ENCODE measurements at places on chromosomes 3 and 15.

GRCh38 chr3:156997351-156997750 lies 162.6 kb downstream of the CCNL1 start:
- no peak for DNase-seq

- no peak for DNase-seq
Measured at GRCh38 chr3:100697172-100697571, 12.1 kb upstream of the TFG start.

GRCh38 chr3:150278843-150279381 lies 129.2 kb upstream of the TSC22D2 start:
- no peak for DNase-seq

GRCh38 chr3:188531210-188531609 lies 377.3 kb downstream of the LPP start:
- no peak for DNase-seq

DNA sequence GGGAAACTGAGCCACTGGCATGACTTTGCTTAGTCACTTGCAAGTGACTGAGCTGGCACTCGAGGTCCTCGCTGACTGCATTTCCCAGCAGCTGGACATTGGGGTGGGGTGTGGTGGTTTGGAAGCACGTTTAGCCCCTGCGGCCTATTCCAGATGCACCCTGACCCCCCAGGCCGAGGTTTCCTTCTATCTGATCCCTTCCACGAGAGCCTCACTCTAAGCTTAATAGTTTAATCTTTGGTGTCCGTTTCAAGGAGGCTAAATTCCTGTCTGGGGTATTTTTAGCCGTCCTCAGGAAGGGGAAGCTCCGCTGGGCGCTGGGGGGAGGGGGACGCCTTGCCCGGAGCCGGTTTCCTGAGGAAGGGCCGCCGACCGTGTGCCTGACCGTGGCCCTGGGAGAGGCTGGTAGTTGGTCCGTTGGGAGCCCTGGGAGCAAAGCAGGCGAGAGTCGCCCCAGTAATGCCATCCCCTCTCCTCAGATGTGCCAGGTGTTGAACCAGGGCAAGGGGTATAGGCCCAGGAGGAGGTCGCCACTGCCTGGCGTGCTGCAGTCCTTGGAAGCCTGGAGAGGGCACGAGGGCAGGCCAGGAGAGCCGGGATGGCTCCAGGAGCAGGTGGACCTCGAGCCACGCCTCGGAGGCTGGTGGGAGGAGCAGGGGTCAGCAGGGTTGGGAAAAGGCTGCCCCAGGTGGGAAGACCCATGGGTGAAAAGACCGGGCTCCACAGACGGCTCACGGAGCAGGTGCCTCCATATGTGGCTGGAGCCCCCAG lies 37.2 kb downstream of the IDH2 start:
- no peak for DNase-seq

DNA sequence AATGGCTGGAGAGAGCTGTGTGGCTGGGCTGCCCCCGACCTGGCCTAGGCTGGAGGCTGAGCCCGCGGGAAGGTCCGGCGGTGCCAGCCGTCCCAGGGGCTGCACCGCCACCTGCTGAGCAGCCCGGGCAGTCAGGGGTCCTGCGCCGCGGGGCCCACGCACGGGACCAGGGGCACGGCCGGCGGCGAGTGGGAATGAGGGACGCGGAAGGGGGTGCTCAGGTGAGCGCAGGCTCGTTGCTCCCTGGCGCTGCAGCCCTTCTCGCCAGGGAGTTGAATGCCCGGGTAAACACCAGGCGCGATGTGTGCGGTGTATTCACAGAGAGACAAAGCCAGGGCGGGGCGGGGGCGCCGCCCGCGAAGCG lies 666 bp upstream of the SEMA3F start:
- no peak for DNase-seq

DNA sequence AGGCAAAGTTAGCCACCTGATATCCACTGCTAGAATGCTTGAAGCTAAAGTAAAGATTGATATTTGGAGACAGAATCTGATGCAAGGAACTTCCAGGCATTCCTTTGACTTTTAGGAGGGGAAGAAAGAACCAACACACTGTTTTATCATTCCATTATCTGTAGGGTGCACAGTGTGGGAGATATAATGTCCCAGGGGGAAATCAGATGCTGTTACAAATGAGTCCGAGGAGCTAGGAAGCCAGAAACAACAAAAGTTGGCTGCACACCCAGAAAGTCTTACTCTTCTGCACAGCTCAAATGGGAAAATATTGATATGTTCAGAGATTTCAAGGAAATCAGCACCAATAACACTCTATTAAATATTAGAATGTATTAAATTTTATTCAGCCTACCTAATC lies 113.6 kb upstream of the ROBO1 start:
- no peak for DNase-seq

DNA sequence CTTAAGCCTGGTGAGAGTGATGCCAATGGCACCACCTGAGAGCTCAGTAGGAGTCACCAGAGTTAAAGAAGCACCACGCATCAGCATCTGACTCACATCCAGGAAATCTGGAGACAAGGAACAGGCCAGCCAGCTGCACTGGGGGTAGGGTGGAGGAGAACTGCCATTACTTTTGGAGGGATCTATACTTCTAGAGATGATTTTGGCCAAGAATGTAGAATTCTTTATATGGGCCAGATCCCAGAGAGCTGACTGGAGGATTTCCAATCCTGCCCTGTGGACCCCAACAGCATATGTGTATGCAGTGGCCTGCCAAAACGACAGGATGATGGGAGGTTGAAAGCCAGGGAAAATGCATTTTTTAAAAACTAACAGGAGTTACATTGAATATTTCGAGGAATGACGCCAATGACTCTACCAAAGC lies 29.8 kb downstream of the CCR3 start:
- no peak for DNase-seq

DNA sequence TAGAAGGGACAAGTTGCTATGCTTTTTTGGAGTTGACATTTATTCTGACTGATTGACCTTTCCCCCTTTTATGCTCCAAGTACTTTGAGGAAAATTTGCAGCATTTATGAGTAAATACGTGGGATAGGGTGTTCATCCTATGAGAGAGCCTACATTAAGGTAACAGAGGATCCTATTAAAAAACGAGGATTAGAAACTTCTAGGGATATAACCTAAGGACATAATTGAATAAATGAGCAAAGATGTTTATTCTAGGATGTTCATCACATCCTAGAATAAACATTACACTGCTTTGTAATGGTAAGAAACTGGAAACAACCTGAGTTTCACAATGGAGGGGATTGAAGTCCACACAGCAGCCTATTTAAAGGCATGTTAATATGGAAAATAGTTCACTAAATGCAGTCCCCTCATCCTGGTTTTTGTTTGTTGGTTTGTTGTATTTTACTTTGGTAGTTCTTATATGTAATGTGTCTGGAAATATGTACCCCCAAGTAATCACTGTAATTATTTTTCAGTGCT lies 23.9 kb upstream of the CLEC3B start:
- no peak for DNase-seq

DNA sequence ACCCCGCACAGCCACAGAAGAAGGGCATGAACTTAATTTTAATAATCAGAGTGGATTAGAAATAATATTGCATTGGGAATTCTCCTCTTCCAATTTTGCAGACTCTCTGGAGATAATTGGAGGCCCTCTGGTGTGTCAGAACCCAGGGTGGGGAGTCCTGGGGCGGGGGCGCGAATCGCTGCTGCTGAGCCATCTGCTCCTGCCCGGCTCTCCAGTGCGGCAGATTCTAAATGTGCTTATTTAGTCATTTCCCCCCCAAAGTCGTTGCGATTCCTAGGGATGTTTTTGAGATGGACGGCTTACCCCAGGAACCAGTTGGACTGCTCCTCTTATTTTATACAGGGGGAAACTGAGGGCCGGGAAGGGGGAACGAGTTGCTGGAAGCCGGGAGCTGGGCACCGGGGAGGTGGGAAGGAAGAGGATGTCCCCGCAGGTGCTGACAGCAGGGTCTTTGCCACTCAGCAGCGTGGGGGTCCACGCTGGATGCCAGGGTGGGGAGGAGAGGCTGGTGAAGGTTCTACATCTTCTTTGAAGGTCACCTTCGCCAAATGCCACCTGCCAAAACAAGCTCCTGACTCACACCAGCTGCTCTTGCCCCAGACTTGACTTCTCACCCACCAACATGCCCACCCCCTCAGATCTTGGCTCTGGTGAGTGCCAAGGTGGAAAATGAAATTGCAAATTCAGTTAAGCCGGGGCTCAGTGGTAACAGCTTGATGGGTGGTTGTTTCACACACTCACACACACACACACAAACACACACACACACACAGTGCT lies 91.3 kb upstream of the PRR23E start:
- no peak for DNase-seq

DNA sequence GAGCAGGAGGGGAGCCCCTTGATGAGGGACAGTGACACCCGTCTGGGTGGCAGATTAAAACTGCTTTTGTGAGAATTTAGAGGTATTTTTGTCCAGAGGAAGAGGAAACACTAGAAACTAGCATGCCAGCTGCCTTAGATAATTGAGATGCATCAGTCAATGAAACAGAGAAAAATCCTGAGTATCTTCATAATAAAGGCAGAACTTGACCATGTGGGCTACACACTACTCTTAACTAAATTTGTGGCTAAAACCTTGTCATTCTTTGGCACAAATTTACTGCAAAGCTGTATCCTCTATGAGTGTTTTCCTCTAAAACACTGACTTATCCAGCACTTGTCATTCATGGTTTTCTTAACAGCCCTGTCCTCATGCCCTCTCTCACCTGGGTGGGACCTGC lies 259.7 kb upstream of the TPM1 start:
- DNase-seq = no peak

DNA sequence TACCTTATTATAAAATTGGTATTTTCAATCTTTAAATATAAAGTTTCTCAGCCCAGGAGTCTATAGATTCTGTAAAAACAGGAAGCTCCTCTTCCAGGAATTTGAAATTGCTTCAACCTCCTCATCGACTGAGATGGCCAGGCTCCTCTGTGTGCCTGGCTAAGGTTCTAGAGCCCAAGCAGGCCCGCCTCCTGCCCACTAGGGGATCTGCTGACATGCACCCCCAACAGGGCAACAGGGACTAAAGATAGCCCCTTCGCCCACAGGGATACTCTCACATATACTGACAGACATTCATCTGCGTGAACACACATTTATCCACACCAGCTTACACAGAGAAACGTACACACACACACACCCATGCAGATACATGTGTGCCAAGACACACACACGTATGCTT lies 183.1 kb upstream of the TLE3 start:
- no peak for DNase-seq

- no peak for DNase-seq
Measured at GRCh38 chr15:56082263-56082761, 88.9 kb upstream of the NEDD4 start.

DNA sequence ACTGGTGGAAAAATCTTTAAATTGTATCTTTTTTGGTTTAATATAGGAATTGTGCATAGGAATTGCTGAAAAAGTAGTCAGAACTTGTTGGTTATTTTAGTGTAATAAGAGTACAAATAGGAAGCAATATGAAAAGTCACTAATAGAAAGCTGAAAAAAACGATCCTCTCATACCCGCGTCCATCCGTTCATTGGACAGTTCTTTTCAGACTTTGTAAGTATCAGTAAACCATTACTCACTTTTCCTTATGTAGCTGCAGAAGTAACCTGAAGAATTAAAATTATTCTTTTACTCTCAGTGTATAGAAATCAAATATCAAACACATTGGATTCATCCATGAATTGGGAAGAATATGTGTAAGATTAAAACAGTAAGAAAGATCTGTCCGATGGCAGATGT lies 4.4 kb downstream of the FNDC3B start:
- DNase-seq = no peak

DNA sequence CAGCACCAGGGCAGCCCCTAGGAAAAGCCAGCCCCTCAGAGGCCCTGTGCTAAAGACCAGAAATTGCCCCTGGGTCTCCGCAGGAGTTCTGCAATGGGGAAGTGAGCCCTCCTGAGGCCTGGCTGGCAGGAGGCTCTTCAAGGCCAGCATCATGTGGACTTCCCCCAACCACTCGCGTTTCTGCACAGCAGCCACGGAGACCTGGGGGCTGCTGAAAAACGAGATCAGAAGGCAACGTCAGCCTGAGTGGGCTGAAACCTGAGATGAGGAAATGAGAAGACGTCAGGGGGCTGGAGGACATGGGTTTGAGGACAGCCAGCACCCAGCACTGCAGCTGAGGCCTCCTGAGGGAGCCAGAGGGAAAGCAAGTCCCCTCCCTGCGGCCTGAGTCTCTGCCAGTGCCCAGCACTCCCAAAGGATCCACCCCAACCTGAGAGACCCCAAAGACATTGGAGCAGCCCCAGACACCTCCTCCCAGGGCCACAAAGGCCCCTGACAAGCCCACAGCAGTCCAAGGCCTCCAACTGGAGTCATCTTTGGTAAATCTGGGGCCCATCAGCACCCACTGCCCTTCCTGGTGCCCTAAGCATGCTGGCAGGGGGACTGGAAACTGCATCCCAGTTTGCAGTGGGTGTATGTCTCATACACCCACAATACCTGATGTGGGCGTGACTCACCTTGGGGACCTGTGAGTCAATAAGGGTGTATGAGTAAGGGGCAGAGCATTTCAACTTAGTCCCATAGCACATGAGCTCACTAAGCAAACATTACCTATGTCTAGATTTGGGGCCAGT lies 29.2 kb upstream of the CYP11A1 start:
- peak; percentile 64 for DNase-seq

GRCh38 chr15:74464897-74465296 lies 3.9 kb upstream of the UBL7 start:
- no peak for DNase-seq

GRCh38 chr3:174423936-174424335 lies 435.2 kb upstream of the NAALADL2 start:
- no peak for DNase-seq

DNA sequence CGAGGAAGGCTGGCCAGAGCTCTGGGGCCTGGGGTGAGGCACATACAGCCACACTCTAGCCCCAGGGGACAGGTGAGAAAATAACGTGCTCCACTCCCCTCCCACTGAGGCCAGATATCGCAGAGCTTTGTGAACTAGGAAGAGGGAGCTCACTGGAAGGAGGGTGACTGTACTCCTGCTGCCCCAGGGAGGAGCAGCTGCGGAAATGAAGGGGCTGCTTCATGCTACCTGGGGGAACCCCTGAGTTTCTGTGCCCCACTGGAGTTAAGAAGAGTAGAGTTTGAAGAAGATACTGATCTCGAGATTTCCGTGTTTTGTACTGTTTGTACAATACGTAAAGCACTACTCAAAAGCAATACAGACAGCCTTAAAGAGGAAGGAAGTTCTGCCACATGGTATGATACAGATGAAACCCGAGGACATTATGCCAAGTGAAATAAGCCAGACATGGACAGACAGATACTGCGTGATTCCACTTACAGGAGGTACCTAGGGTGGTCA lies 44.6 kb downstream of the CMTM6 start:
- DNase-seq = no peak

GRCh38 chr3:107684431-107684925 lies 161.7 kb downstream of the BBX start:
- no peak for DNase-seq

GRCh38 chr3:10189557-10190354 lies 25.0 kb downstream of the IRAK2 start:
- DNase-seq = no peak

GRCh38 chr3:11835028-11835639 lies 11.6 kb downstream of the TAMM41 start:
- DNase-seq = no peak

- DNase-seq = no peak
Measured at GRCh38 chr3:15819576-15819975, 21.8 kb upstream of the ANKRD28 start.

Measured in activated T-cell treated with anti-CD3 and anti-CD28 coated beads for 4 hours (primary cell).